Tongue (tissue), 3 donors: ENCODE measurements at places on chromosomes 4 and X. TPM values are rescaled to one million over a fixed set of nuclear protein-coding genes. Genes with fewer than 3 reads are reported as not detected.

KANTR gene
- total RNA-seq, result 19.3 TPM

ANK2 gene
- total RNA-seq, result 371 TPM

STOX2 gene
- 37.6 TPM for total RNA-seq

RBM3 gene
- 141 TPM for total RNA-seq

FABP2 gene
- not detected for total RNA-seq

TMEM164 gene
- total RNA-seq, result 23.9 TPM

MEPE gene
- not detected for total RNA-seq

YIPF6 gene
- 30.7 TPM for total RNA-seq

RADX gene
- 4.0 TPM for total RNA-seq

PPP2R2C gene
- 8.8 TPM for total RNA-seq

HSPA4L gene
- 11.8 TPM for total RNA-seq

ANOS1 gene
- total RNA-seq, result 26.4 TPM
